ENCODE measurements at places on chromosomes 4 and X. TPM values are rescaled to one million over a fixed set of nuclear protein-coding genes. Genes with fewer than 3 reads are reported as not detected.

GAGE2A gene
- total RNA-seq = not detected

EGF gene
- not detected for total RNA-seq

NIPAL1 gene
- total RNA-seq = 3.9 TPM

GPR173 gene
- total RNA-seq = not detected

RFC1 gene
- 79.0 TPM for total RNA-seq

MAGEB4 gene
- total RNA-seq = not detected

GSX2 gene
- not detected for total RNA-seq

CLGN gene
- total RNA-seq = 0.37 TPM

ZMYM3 gene
- 18.3 TPM for total RNA-seq

NAT8L gene
- total RNA-seq = 0.22 TPM

CXCL13 gene
- total RNA-seq = 1.0 TPM

TMEM131L gene
- total RNA-seq = 30.9 TPM

CXXC4 gene
- not detected for total RNA-seq

VEGFC gene
- not detected for total RNA-seq

FAM184B gene
- not detected for total RNA-seq

PTPN13 gene
- total RNA-seq = 14.5 TPM

KDR gene
- total RNA-seq = not detected

ALPK1 gene
- 15.7 TPM for total RNA-seq

SSX4B gene
- total RNA-seq = not detected

FAM53A gene
- total RNA-seq = 2.6 TPM

UGT2A1 gene
- total RNA-seq = not detected

CLTRN gene
- not detected for total RNA-seq

GPR119 gene
- not detected for total RNA-seq

CCNA2 gene
- 86.2 TPM for total RNA-seq

FMR1NB gene
- not detected for total RNA-seq

TENM3 gene
- total RNA-seq = not detected

MAGEC1 gene
- not detected for total RNA-seq

SMR3B gene
- total RNA-seq = not detected

RIBC1 gene
- 0.71 TPM for total RNA-seq

CYBB gene
- total RNA-seq = 0.24 TPM

SH3TC1 gene
- total RNA-seq = 37.4 TPM

SPATA4 gene
- total RNA-seq = not detected

KCND1 gene
- total RNA-seq = 16.8 TPM

C4orf51 gene
- not detected for total RNA-seq

NPY2R gene
- total RNA-seq = not detected

ANOS1 gene
- total RNA-seq = not detected

All from activated T-helper 17 cell treated with anti-CD3 and anti-CD28 coated beads, Interleukin-2, amount 50 U/mL, for 72 hours (primary cell).